ENCODE measurements at places on chromosomes 13 and 19.

DNA sequence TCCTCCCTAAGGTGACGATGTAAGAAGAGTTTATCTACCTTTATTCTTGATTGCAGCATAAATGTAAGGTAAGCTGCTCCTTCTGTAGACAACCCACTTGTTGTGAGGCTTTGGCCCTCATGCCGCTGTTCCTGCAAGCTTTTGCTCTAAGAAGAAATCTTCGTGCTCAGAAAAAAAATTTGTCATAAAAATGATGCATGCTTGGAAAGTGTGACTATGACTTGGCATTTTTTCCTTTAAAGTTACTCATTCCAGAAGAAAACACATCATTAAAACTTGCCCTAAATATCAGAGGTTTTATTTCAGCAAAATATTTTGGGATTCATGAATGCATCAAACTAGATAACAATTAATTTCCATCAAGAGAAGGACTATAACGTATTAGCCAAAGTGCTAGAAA lies 39.8 kb downstream of the KCTD12 start:
- no peak for DNase-seq

- no peak for DNase-seq
Measured at GRCh38 chr13:80448725-80449124, 107.8 kb upstream of the SPRY2 start.

DNA sequence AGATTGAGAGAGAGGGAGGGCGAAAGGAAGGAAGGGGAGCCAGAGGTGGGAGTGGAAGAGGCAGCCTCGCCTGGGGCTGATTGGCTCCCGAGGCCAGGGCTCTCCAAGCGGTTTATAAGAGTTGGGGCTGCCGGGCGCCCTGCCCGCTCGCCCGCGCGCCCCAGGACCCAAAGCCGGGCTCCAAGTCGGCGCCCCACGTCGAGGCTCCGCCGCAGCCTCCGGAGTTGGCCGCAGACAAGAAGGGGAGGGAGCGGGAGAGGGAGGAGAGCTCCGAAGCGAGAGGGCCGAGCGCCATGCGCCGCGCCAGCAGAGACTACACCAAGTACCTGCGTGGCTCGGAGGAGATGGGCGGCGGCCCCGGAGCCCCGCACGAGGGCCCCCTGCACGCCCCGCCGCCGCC lies at the start of gene TNFSF11:
TSS of gene TNFSF11 (plus strand) at position 142 of the 400 bp plus-strand sequence. CDS start at position 294, 152 bp downstream.
- no peak for DNase-seq

- no peak for DNase-seq
Measured at GRCh38 chr13:34935841-34936240, 6.2 kb upstream of the NBEA start.

DNA sequence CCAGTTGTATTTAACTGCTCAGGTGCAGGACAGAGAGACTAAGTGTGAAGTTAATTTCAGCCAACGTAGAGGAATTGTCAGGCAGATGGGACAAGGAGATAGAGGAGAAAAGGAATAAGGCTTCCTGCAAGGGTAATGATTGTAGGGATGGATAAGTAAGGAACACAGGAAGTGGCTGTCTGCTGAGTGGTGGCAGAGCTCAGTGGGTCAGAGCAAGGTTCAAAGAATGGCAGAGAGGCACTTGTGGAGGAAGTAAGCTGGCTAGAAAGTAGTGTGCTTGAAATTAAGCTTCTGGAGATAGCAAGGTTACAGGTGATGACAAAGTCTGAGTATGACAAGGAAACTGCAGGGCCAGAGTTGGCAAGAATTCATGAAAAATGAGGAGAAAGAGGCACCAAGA lies 47.9 kb downstream of the USPL1 start:
- no peak for DNase-seq

- DNase-seq: no peak
Measured at GRCh38 chr13:102147353-102147752, 254.5 kb downstream of the FGF14 start.

DNA sequence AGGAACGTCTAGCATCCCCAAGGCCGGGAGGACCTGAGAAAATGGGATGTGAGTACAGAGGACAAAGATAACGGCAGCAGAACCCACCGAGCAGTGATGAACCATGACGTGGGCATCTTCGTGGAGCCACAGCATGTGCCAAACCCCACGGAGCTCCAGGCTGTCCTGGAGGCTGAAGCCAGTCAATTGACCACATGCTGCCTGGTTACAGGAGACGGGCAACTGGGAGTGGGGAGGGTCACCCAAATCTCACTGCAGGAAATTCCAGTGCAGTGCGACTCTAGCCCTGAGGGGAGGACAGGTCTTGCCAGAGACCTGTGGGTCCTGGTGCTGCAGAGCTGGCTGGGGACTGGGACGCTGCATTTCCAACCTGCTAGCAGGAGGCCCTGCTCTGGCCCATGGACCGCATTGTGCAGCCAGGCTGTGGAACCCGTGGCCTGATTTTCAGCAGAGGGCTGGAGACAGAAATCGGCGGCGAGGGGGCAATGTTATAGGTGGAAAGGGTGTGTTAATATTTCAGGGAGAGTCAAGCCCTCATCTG lies 3.2 kb upstream of the GRTP1 start:
- DNase-seq: no peak

- DNase-seq: no peak
Measured at GRCh38 chr13:21059641-21060337, 1.6 kb downstream of the LATS2 start.

DNA sequence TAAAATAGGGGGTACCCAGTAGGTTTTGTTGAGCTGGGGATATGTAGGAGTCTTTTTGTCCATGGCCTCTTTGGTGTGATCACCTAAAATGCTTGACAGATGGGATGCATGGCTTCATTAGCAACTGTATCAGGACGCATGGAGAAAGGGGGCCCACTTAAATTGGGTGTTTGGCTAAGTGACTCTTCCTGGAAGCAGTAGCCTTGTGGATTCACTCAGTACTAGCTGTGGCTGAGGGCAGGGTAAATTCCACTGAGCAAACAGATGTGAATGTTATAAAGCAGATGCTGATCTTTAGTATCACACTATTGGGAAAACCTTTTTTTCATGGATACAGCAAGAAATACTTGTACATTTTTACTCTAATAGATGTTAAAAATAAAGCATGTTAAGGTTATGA lies 140.0 kb downstream of the FGF14 start:
- no peak for DNase-seq

- DNase-seq: no peak
Measured at GRCh38 chr13:98997011-98997730, 19.3 kb upstream of the DOCK9 start.

- DNase-seq: no peak
Measured at GRCh38 chr19:33427801-33428626, 54.5 kb downstream of the CEBPG start.

DNA sequence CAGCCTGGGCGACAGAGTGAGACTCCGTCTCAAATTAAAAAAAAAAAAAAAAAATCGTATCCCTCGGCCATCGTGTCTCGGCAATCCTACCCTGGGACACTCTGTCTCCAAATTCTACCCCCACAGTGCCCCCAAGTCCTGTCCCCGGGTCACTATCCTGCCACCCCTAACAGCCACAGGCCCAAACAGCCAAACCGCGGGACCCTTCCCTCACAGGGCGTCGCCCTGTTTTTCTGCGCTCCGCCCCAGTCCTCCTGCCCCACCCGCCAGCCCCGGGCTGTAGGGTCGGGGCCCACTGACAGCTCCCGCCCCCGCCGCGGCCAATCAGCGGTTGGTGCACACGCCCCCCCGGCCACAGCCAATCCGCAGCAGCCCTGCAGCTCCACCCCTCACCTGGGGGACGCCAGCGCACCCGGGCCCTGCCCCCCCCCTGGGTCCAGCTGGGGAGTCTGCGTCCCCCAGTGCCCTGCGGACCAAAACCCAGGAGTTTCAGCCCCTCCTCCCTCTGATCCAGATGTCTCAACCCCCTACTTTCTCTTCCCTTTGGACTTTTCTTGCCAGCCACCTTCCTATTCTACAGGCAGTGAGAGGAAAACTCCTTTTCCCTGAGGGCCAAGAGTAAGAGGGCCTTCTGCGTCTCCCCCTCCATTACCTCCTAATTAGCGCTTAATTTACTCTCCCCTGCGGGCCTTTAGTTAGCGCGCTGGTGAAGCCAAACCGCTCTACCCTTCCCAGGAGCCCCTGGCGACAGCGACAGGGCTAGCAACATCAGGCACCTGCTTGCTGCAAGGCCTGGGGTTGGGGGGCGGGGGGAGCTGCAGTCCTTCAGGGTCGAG lies 1.5 kb upstream of the BCAT2 start:
- no peak for DNase-seq

- no peak for DNase-seq
Measured at GRCh38 chr13:85316506-85317025, 482.7 kb downstream of the SLITRK6 start.

DNA sequence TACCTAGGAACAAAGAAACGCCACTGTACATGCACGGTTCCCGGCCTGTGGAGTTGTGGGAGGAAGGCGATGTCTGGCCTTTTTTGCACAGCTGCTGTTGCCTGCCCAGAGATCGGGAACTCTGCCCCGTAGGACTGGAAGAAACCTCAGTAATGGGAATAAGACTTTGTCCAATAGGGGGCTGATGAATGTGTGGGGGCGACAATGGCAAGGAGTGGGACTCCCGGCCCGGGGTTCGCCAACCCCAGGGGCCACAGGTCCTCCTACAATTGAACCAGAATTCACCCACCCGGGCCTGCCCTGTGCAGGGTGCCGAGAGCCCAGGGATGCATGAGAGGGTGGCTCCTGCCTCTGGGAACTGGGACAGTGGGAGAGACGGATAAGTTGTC lies 2.0 kb upstream of the CEBPA start:
- DNase-seq: no peak

DNA sequence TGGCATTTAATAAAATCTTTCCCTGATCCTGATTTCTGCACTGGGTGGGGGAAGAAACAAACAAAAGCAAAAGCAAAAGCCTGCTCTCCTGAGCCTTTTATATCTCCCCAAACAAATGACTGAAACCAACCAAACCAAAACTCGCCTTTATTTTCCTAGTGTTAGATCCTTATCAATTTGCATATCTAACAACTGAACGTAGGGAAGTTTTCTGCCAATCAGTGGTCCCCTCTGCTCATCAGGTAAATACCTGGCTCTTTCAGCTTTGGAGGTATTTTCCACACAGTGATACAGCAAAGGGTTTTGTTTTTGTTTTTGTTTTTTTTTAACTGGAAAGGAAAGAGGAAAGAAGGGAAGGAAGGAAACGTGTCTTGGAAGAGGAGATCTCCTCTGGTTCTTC lies 3.3 kb downstream of the AMER2 start:
- no peak for DNase-seq

DNA sequence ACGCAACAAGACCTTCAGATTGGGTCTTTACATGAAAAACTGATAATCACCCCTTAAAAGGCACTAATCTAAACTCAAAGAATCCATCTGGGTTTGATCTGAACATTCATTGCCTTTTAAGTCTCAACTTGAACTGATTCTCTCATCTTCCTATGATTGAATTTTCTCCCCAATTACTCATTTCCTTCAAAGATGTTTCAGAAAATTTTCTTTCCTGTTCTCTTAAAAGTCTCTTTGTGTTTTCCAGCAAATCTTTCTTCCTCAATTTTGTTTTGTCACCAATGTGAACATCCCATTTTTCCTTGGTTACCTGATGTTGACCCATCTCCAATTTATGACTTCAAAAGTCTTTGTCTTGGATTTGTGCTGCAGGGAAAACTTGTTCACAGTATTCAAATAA lies 234.3 kb downstream of the DACH1 start:
- DNase-seq: no peak

GRCh38 chr19:13056052-13056660 lies 46.5 kb downstream of the LYL1 start:
- DNase-seq: peak; percentile 84

GRCh38 chr19:15871570-15871969 lies 26.3 kb downstream of the CYP4F2 start:
- no peak for DNase-seq

DNA sequence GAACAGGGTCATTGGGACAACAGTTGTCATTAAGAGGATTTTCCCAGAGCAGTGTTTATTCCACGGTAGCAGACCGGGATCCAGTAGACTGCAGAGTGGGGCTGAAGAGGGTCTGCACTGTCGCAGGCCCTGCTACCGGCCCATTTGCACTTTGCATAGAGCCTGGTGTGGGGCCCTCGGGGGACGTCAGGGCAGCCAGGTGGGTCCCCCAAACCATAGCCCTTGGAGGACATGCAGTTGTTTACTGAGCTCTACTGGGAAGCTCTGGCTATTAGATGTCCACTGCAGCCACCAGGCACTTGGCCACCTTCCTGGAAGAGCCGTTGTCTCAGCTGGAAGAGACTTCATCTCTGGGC lies 45.8 kb downstream of the SLC7A9 start:
- no peak for DNase-seq

DNA sequence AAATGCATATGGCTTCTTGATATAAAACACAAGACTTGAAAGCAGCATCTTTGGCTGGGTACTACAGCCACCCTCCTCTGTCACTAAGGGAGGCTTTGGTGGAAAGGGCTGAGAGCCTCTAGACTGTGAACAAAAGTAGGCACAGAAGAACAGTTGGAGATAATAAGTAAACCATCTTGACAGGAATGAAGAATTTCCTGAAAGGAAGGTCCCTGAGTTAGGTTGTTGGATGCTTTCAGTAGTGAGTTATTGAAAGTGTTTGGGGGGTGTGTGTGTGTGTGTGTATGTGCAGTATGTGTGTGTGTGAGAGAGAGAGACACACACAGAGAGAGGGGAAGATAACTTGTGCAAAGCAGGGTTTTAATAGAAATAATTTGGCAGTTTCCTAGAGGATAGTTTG lies 38.2 kb downstream of the ALOX5AP start:
- DNase-seq: no peak

DNA sequence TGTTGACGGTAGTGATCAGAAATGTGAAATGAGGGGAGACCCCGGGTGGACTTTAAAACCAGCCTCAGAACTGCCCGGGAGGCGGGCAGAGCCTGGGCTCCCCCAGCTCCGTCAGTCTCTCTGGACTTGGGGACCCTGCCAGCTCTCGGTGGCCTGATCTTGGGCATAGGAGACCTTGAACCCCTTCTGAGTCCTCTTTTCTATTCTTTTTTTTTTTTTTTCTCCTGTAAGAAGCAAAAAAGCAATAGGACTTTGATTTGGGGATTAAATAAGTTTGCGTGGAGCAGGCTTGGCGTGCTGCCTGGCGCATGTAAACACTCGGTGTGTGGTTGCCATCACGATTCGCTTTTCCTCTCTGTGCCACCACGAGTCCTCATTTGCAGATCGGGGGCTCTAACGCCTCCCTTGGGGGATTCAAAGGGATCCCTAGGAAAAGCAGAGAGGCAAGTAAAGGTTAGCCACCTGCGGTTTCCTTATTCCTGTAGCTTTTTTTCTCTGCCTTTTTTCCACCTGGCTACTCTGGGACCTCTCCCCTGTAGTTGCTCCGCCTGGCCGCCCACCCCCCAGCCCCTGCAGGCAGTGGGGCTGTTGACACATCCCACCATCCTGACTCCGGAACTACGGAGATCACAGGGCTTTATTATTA lies 1.3 kb downstream of the SAFB start:
- DNase-seq: no peak

DNA sequence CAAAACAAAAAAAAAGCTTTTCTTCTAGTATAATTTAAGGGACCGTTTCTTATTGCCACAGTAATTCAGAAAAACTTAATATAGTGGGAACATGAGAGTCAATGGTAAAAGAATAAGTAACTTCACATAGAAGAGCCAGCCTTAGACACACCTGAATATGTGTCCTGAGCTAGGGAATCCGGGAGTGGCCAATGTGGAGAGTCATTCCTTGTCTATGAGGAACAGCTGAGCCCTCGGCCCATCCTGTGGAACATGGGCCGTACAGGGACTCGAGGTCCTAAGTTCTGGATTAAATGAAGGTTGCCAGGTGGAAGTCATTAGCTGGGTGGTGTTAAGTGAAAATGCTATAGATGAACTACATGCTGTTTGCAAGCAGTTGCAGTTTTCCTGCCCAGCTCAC lies 32.2 kb downstream of the EFNB2 start:
- no peak for DNase-seq

- no peak for DNase-seq
Measured at GRCh38 chr13:99949679-99950413, 21.7 kb downstream of the ZIC5 start.

Measured in fibroblast of skin of left quadriceps (primary cell).